Activated CD8-positive, alpha-beta memory T cell treated with anti-CD3 and anti-CD28 coated beads, Interleukin-2, amount 50 U/mL, for 48 hours (primary cell): ENCODE measurements at places on chromosomes 1 and 21.

- no peak for DNase-seq
Measured at GRCh38 chr1:205262731-205263171, 35.0 kb downstream of the TMCC2 start.

DNA sequence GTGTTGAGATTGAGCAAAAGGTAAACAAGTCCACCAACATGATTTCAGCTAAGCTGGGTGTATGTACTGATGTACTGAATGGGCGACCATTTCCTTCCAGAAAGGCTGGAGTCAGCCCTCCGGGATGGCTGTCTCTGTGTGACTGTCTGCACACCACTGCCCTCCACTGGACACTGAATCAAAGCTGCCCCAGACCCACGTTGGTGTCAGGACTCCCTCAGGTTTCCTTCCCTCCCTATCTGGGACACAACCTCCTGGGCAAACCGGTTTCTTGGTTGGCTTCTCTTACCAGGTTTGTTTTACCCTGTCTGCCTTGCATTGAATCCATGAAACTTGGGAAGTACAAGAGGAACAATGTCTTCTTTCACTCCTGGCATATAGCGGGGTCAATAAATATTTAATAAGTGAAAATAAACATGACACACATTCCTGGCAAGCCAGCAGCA is 5.3 kb upstream of the SRP9 start:
- DNase-seq: no peak

GRCh38 chr1:98299313-98299712 is 362.2 kb upstream of the SNX7 start:
- no peak for DNase-seq

DNA sequence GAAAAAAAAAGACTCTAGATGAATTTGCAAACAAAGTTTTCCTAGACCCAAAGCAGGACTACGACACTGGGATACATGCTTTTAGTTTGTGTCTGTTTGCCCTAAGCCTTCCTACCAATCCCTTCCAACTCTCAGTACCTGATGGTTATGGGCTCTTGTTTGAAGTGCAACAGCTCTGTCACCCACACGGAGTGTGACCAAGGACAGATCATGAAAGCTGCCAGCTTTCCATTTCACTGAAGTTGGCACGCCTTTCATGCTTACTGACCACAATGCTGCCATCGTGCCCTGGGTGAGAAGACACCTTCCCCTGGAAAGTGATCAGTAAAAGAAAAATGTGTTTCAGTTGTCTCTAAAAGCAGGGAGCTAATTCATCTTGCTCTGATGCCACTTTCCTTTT is 312.5 kb upstream of the PTBP2 start:
- DNase-seq: no peak

DNA sequence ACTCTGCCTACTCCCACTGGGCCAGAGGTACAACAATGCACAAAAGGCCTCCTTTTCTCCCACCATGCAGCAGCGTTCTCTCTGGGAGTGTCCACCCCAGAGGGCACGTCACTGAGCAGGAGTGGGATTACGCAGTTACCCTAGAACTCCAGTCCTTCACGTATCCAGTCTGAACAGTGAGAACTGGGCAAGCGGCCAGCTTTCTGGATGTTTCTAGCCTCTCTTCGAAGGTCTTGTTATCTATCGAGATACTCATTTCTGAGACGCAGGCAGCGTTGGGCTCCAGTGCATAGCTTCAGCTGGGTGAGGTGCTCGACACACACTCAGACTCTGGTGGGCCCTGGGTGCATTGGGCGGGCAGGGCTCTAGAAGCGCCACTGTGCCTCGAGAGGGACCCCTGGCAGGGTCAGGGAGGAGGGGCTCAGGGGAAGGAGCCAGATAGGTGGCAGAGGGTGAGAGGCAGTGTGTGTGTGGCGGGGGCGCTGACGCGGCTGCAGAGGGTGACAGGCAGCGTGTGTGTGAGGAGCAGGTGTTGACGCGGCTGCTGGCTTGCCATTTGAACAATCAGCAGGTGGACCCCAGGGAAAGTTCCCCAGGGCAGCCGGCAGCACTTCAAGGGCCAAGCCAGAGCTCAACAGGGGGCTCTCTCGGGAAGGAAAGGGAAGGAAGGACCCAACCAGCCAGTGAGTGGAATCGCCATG is 27.9 kb downstream of the PRDM15 start:
- no peak for DNase-seq

- no peak for DNase-seq
Measured at GRCh38 chr1:9900142-9901043, 9.7 kb downstream of the CTNNBIP1 start.

DNA sequence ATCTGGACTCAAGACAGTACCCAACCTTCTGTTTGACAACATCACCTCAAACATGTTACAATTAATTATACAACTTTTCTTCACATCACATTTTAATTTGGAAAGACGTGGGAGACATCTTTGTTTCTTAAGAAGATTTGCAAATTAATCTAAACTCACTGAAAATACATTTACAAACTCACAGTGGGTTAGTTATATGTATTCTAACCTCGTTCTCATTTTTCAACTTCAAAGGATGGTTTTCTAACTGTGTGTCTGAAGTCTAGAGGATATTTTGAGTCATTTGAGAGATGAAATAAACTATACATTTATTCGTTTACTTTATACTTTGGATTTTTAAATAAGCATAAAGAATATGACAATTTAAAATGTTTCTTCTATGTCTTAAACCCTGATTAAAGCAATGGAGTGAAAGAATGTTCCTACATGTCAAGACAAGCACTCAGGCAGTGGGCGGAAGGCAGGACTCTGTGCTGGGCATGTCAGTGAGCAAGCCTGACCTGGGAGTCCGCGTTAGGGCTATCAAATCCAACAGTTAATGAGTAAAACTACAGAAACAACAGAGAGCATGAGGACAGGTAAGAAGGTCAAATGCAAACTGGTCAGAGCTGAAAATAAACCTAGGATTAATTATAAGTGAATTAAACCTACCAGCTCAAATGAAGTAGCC is 76.5 kb upstream of the CTTNBP2NL start:
- no peak for DNase-seq

GRCh38 chr1:39091845-39092645 is 65.9 kb downstream of the NDUFS5 start:
- no peak for DNase-seq

GRCh38 chr1:171379846-171380245 is 65.9 kb downstream of the FMO4 start:
- no peak for DNase-seq

DNA sequence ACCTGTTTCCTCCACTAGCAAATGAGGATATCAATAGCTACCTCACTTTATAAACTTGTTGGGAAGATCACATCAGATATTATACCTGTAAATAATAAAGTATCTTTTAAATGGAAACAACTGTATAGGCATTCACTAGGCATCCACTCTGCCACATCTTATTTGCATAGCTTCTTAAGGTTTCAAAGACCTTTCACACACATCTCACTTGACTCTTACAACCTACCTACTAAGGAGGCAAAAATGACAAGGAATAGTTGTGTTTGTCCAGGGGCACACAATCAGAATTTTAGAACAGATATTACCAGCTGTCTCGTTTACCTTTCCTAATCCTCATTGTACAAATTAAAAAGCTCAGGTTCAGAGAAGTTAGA is 51.5 kb downstream of the VANGL2 start:
- no peak for DNase-seq

DNA sequence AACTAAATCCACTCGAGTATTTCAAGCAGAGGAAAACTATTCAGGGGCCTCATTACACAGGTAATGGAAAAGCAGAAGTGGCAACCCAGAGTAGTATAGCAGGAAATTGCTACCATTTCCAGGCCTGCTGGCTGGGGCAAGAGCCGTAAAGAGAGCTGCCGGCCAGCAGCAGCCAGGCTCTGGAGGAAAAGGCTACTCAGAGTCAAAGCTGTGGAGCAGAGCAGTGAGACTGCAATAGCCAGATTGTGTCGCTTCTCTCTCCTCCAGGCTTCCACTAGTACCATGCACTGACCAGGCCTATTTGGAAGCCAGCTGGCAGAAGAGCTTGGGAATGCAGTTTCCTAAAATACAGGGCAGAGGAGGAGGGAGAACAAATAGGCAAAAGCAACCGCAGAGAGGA is 155.5 kb downstream of the OMA1 start:
- DNase-seq: no peak

DNA sequence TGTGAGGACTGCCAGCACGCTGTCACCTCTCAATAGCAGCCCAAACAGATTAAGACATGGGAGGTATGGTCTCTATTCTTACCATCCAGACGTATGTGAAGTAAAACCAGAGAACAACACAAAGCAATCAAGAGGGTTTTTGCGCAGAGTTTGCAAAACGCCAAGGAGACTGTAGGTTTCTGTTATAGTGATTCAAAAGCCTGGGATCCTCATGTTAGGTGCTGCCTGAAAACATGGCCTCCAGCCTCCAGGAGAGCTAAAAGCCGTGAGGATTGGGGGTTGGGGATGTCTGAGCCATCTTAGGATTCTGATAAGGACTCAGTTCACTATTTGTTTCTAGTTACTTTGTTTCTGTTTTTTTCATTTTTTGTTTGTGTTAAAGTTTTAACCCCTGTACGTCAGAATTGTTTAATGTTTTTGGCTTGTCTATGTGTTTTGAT is 4.2 kb upstream of the CCT8 start:
- DNase-seq: no peak

GRCh38 chr1:107975851-107976250 is 10.9 kb upstream of the VAV3 start:
- DNase-seq: no peak

DNA sequence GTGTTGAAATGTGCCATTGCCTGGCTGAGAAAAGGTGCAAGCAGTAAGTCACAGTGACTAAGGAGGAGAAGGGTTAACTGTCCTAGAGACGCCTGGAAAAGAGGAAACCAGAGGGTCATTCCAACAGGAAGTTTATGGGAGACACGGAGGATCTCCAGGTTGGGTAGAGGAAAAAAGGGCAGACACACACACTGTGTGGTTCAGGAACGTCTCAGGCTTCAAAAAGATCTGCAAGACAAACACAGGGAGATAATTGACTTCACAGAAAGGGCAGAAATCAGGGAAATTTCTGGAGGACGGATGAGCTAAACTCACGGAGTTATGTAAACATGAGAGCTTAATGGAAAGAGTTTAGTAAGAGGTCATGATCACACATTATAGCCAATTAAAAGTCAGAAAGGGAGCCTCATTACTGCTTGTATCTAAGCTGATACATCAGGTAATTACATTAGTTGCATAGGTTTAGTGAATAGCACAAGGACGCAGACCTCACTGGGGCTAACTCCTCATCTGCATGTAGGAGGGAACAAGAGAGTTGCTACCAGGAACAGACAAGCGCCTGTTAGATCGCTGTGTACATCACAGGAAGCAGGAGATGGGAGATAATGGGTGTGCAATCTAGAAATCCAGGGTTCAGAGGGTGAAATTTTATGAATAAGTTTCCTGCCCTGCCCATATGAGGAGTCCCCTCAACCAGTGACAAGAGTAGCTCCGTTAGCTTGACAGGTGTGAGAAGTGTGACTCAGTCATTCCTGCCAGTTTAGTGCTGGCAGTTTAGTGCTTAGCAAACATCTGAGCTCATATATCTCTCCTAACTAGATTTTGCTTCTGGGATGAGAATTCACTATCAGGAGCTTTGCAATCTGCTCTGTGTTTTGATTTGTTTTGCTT is 96.6 kb upstream of the TNR start:
- DNase-seq: no peak

- no peak for DNase-seq
Measured at GRCh38 chr1:52102336-52103013, 39.4 kb upstream of the ZFYVE9 start.

GRCh38 chr1:245810181-245810769 is 655.5 kb downstream of the KIF26B start:
- DNase-seq: no peak

- no peak for DNase-seq
Measured at GRCh38 chr1:178477841-178478240, 18.9 kb downstream of the CLEC20A start.

- DNase-seq: no peak
Measured at GRCh38 chr21:37667380-37667779, 248.9 kb downstream of the KCNJ6 start.

DNA sequence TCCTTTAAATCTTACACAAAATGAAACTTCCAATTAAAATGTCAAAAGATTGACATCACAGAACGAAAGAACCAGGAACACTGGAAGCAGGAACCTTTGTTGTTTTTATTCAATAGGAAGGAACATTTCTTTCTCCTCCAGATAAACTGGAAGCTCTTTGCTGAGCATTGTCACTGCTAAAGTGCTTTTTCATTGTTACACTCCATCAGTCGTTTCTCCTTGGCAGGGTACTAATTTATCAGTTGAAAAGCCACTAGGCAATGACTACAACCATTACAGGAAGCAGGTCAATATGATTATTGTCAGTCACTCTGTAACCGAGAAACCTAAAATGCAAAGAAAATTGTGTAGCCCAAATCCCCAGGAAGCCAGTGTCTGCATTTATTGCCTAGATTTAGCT is 163.2 kb upstream of the MAP1LC3C start:
- no peak for DNase-seq

GRCh38 chr1:209250861-209251636 is 332.5 kb upstream of the CAMK1G start:
- no peak for DNase-seq

GRCh38 chr21:27704567-27705166 is 737.8 kb upstream of the ADAMTS5 start:
- no peak for DNase-seq

DNA sequence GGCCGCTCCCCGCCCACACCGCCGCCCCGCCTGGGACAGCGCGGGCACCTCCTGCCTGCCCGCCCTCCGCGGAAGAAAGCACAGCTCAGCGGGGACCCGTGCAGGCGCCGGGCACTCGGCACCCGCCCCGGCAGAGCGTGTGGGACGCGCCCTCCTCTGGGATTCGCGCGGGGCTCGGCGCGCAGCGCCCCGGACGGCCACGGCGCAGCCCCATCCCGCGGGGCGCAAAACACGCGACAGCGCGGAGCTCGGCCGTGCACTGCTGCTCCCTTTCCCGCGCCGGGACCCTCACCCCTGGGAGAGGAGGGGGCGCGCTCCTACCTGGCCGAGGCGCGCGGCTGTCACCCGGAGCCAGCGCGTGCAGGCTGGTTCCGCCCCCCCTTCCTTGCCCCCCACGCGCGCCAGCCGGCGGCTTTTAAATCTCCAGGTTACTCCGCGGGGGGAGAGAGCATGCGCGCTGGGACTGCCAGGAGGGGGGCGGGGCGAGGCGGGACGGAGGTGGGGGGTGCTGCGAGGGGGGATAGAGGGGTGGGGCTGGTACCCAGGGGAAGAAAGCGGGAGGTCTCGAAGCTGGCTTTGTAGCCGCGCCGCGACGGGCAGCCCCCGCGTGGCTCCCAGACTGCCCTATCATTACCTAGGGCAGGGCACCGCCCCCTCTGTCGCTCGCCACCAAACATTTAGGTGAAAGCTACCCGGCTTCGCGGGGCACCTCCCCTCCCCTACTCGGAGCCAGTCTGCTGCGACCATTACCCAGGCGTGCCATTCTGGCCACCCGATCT is at the start of gene SLC45A3:
SLC45A3 (minus strand) TSS at position 437 of the 779 bp plus-strand sequence. CDS start 15,853 bp downstream, outside the sequence.
- peak; percentile 65 for DNase-seq

DNA sequence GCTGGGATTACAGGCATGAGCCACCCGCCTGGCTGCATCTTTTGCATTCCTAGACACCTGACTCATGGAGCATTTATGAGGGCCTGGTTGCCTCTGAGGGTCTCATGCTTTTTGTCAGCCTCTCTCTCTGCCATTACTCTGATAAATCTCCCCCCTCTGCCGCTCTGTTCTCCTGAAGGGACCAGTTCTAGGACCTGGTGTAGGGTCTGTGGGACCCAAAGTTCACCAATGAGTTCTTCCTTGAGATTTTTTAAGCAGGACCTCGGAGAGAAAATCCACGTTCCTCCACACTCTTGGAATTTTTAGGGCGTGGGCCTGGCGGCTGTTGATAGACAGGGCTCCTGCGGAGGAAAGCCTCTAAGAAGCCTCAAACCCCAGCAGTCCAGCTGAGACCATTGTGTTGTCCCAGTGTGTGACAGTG is 91.9 kb upstream of the ERRFI1 start:
- no peak for DNase-seq

- peak; percentile 75 for DNase-seq
Measured at GRCh38 chr1:44237721-44238457, 24.6 kb downstream of the DMAP1 start.
